C1 segment of cervical spinal cord (tissue), 14 donors: ENCODE measurements at places on chromosomes 2 and 18.

GRCh38 chr18:73948497-73948896 is 199.1 kb downstream of the FBXO15 start:
- no peak for DNase-seq

GRCh38 chr2:172230332-172230888 is 127.7 kb upstream of the DLX2 start:
- no peak for DNase-seq

DNA sequence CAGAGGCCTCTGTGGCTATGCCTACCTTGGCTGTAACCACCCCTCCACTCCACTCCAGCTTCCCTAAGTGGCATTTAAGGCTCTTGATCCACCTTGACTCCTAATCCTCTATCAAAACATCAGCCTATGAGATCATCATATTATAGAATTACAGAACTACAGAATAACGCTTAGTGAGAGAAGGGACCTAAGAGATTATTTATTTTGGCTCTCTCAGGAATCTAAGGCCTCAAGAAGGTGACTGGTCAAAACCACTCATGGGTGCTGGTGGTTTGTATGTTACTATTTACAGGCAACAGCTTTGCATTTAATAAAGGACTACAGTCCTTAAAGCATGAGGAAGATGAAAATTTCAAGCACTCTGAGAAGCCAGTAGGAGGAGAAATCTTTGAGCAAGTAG is 118.8 kb downstream of the FSHR start:
- DNase-seq: no peak

GRCh38 chr18:67672155-67672554 is 155.6 kb upstream of the DSEL start:
- DNase-seq: no peak

- DNase-seq: no peak
These were observed 124.3 kb upstream of the CYP26B1 start for GRCh38 chr2:72271766-72272641.
